ENCODE measurements at places on chromosomes 16 and 17.

GRCh38 chr17:58679263-58680037, 12.4 kb downstream of the TEX14 start:
- DNase-seq: no peak

DNA sequence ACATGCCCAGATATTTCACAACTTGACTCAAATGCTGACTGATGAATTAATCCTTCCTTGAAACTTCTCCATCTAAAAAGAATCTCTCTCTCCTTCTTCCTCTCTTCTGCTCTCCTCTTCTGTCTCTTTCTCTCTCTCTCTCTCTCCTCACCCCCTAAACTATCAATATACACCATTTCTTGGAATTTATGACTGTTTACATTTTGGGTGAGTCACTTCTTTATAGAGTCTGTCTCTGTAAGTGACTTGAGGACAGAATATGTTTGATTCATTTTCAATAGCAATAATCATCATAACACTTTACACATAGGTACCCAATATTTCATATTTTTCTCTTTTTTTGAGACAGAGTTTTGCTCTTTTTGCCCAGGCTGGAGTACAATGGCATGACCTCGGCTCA, 15.3 kb downstream of the OR3A1 start:
- DNase-seq: no peak

DNA sequence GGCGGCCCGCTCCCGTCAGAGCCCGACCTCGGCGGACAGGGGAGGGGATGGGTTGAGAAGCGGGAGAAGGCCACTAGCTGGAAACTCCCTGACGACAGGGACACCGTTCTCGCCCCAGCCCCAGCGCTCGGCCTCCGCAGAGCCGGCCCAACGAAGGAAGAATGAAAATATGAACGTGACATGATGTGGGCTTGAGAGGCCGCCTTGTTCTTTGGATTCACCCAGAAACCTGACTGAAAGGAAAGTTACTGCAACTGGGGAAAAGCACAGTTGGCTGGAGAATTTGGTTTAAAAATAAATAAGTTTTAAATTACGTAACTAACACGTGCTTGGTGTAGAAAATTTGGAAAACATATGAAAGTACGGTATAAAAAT, 21.1 kb downstream of the NPTX1 start:
- DNase-seq: no peak

- no peak for DNase-seq
Observed at GRCh38 chr16:24234737-24235136, 21.4 kb upstream of the CACNG3 start.

GRCh38 chr16:68310437-68310773, 341 bp downstream of the SLC7A6OS start:
- no peak for DNase-seq

DNA sequence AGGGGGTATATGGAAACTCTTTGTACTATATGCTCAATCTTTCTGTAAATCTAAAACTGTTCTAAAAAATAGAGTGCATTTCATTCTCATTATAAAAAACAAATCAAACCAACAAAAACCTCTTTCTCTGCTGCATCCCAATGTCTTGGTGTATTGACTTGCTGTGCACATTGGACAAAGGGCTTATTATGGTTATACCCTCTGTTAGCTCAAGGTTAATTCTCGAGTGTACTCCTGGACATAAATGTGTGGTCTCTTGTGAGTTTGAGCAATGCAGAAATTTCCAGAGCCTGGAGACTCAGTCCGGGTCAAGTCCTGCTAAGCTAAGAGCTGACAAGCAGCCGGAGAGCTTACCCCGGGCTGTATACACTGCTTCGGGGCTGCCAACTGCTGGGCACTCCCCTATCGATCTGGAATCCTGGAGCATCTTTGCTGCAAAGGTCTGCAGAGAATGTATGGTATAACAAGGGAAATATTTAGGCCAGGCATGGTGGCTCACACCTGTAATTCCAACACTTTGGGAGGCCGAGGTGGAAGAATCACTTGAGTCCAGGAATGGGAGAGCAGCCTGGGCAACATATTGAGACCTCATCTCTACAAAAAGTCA, 66.2 kb upstream of the BRD7 start:
- DNase-seq: no peak

GRCh38 chr17:13885550-13885949, 183.8 kb upstream of the COX10 start:
- no peak for DNase-seq

GRCh38 chr16:79248351-79248750, 352.2 kb downstream of the MAF start:
- no peak for DNase-seq

DNA sequence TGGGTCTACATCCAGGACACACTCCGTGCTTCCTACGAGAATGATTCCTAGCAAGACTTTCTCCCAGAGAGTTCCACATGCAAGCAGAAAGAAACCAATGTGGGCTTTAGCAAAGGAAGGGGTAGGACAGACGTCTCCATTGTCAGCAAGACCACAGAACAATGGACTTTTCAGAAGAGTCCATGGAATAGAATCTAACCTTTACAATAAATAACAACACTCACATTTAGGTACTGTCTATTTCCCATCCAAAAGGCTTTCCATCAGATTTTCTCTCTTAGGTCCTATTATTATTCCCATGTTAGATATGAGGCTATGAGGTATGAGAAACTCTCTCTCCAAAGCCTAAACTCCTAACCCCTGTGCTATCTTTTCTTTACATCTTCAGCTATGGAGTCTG, 360.9 kb downstream of the GRIN2A start:
- DNase-seq: no peak

DNA sequence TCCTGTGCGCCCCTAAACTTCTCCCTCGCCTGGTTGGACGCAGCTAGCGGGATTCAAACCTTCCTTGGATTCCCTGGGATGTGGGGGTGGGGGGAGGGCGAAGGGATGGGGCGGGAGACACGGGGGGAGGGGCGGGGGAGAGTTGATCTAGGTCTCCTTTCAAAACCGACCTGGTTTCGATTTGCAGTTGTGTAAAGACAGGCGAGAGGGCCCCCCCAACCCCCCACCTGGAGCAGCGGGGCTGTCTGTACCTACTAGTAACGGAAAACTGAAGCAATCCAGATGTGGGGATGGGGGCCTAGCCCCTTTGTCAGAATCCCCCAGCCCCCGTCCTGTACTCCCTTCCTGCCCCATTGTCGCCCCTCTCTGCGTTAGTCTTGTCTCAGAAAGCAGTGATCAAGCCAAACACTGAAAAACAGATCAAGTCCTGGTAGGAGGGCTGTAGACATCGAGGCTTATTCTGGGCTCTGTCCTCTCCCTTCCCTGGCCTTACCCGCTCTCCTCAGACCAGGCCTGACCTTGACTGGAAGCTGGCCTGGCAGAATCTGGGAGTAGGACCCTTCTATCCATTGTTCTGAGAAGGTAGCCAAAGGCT, 902 bp downstream of the DLX4 start:
- no peak for DNase-seq

Data from stimulated activated CD4-positive, alpha-beta T cell treated with anti-CD3 and anti-CD28 coated beads, TNF-alpha, amount 100 ng/mL, for 4 hours (primary cell).